Activated B cell treated with CpG ODN at 0.5 μM for 24 hours (primary cell): ENCODE measurements at places on chromosomes 3 and 15.

DNA sequence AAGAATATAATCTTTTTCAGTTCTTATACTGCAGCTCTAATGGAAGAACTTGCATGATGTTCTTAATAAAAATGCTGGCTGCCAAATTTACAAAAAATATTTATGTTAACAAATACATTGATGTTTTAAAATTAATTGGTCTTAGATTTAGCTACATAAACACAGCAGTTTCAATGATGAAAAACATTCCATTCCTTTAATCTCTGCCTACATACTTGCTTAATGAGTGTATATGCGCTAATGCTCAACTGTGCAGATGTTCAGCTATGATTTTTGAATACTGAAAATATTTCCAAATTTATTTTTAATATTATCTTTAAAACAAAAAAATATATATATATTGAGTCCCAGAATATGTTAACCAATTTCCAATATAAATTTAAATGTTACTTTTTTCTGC lies 867.4 kb downstream of the ROBO1 start:
- no peaks in the 10 kb centered on the region for H3K27me3 ChIP-seq
- DNase-seq = no peak
- no peaks in the 10 kb centered on the region for H3K4me1 ChIP-seq
- no peak overlapping the region for H3K27ac ChIP-seq
- H3K36me3 ChIP-seq = no peaks in the 10 kb centered on the region
- no peak overlapping the region for H3K4me3 ChIP-seq

DNA sequence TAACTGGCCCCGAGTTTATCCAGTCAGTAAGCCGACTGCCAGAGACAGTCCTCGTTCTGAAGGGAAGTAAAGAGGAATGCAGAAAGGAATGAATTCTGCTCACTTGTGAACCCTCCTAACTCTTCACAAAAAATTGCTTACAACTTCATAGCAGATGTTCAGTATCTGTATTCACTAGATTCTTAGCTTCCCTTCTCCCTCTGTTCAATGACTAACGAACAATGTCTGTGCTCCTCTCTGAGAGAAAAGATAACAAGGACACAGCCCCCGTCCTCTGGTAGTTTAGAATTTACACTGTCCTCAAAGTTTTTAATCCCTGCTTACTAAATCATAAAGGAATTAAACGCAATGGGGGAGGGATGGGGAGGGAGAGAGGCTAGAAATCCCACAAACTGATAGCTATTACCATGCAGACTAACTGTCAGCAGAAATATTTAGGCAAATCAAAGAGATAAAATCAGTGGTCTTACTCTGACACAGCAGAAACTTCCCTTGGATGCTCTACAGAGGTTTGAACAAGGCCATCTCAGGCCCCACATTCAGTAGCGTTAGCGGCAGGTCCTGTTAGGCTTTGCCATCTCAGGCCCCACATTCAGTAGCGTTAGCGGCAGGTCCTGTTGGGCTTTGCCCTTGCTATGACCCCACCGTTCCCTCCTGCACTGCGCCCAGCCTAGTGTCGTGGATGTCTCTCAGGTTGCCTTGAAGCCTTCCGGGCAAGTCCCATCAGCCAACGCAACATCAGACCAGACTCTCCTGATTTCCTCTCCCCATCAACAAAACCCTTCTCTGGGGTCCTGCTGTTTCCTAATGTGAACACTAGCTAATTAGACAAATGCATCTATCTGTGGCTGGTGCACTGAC lies 23.4 kb downstream of the NRROS start:
- DNase-seq = no peak
- no peaks in the 10 kb centered on the region for H3K27me3 ChIP-seq
- peaks cover 75% of the 10 kb centered on the region for H3K36me3 ChIP-seq
- H3K4me1 ChIP-seq = peaks cover 13% of the 10 kb centered on the region

- H3K4me1 ChIP-seq = no peaks in the 10 kb centered on the region
- H3K27me3 ChIP-seq = no peaks in the 10 kb centered on the region
- no peak for DNase-seq
- no peak overlapping the region for H3K27ac ChIP-seq
Observed at GRCh38 chr3:118485693-118486092, 549.0 kb downstream of the IGSF11 start.

DNA sequence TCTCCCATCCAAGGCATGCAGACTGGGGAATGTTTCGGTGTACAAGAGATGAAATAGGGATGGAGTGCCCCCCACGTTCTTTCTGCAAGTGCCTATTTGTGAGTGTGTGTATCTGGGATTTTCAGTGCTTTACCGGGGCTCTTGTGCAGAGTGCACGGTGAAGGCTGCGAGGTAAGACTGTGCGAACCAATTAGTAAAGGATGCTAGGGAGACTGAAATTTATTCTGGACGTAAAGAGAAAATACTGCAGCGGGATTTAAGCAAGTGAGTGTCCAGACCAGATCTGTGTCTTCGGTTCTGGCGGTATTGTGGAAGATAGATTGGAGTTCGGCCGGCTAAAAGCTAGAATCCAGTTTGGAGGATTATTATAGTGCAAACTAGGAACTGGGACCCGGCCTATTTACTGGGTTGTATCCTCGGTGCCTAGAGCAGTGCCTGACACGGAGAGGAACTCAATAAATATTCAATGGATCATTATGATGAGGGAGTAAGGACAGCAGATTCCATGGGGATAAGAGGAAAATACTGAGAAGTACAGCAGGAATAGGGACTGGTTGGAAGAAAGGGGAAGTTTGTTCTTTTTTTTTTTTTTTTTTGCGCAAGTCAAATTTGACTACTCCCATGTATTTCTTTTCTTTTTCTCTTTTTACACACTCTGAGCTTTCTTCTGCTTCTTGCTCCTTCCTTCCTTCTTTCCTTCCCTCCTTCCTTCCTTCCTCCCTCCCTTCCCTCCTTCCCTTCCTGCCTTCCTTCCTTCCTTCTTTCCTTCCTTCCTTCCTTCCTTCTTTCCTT lies 580 bp upstream of the MAGEF1 start:
- H3K4me3 ChIP-seq = peak overlapping the region; percentile 86
- H3K36me3 ChIP-seq = peaks cover 15% of the 10 kb centered on the region
- no peak for DNase-seq
- H3K27ac ChIP-seq = peak overlapping the region; percentile 87
- H3K4me1 ChIP-seq = peaks cover 30% of the 10 kb centered on the region

- no peak for DNase-seq
- peaks cover 15% of the 10 kb centered on the region for H3K27me3 ChIP-seq
- H3K4me3 ChIP-seq = no peak overlapping the region
- no peaks in the 10 kb centered on the region for H3K36me3 ChIP-seq
Observed at GRCh38 chr15:45729141-45729540, 94.3 kb downstream of the SQOR start.

DNA sequence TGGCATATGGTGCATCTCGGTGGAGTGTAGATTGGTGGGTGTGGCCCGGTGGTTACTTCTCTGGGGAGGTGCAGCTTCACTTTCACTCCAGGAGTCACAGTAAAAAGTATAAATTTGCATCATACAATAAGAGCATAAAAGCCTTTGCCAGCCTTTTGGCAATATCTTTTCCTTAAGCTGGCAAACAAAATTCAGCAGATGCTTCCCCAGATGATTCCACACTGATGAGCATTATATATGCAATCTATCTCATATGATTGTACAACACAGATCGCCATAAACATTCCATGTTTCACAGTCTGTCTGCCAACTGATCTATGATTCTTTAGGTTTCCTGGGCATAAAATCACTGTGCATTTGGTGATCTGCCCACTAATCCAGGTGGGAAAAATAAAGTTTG lies 120.2 kb upstream of the ALCAM start:
- H3K36me3 ChIP-seq = no peaks in the 10 kb centered on the region
- H3K27ac ChIP-seq = no peak overlapping the region
- no peak overlapping the region for H3K4me3 ChIP-seq
- DNase-seq = no peak
- H3K27me3 ChIP-seq = no peaks in the 10 kb centered on the region

DNA sequence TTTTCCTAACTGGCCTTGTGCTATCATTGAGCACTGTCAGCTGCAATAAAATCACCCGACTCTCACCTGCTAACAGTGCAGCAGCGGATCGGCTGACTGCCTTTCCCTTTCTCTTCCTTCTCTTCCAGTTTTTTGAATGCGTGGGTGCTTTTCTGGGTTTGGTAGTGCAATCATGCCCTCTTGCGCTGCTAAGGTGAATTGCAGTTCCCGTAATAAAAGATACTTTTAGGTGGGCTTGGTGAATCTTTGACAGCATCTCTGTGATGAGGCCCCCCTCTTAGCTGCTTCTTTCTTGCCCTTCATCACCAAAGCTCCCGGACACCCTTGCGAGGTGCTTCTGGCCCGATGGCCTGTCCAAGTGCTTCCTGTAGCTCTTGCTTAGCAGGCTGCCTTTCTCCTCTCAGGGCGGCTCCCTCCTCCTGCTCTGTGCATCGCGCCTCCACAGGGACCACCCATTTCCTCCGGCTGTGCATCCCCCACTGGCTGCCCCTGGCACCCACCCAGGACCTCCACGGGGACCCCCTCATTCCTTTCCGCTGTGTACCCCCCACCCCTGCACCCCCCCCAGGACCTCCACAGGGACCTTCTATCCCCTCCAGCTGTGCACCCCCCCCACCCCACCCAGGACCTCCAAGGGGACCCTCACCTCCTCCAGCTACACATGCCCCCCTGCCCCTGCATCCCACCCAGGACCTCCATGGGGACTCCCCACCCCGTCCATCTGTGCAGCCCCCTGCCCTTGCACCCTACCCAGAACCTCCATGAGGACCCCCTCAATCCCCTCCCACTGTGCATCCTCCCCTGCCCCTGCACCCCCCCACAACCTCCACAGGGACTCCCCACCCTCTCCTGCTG lies 50.8 kb upstream of the RPL32 start:
- peaks cover 15% of the 10 kb centered on the region for H3K4me1 ChIP-seq
- DNase-seq = no peak
- peaks cover 3% of the 10 kb centered on the region for H3K27me3 ChIP-seq
- no peak overlapping the region for H3K4me3 ChIP-seq

GRCh38 chr15:75230016-75230343 lies 28.2 kb upstream of the GOLGA6C start:
- H3K4me1 ChIP-seq = peaks cover 2% of the 10 kb centered on the region
- peak; percentile 7 for DNase-seq
- no peak overlapping the region for H3K4me3 ChIP-seq
- H3K36me3 ChIP-seq = no peaks in the 10 kb centered on the region
- H3K27me3 ChIP-seq = peaks cover 27% of the 10 kb centered on the region

GRCh38 chr3:149541091-149541491 lies 66.6 kb downstream of the TM4SF4 start:
- H3K4me1 ChIP-seq = no peaks in the 10 kb centered on the region
- no peaks in the 10 kb centered on the region for H3K36me3 ChIP-seq
- H3K27me3 ChIP-seq = peaks cover 6% of the 10 kb centered on the region
- no peak for DNase-seq
- H3K27ac ChIP-seq = no peak overlapping the region
- H3K4me3 ChIP-seq = no peak overlapping the region

GRCh38 chr3:67692621-67693020 lies 38.2 kb upstream of the SUCLG2 start:
- no peak overlapping the region for H3K4me3 ChIP-seq
- no peaks in the 10 kb centered on the region for H3K36me3 ChIP-seq
- peaks cover 4% of the 10 kb centered on the region for H3K27me3 ChIP-seq
- H3K4me1 ChIP-seq = peaks cover 12% of the 10 kb centered on the region

GRCh38 chr3:188322135-188322887 lies 168.4 kb downstream of the LPP start:
- H3K4me1 ChIP-seq = peaks cover 54% of the 10 kb centered on the region
- no peaks in the 10 kb centered on the region for H3K27me3 ChIP-seq
- H3K27ac ChIP-seq = peak overlapping the region; percentile 50
- no peak overlapping the region for H3K4me3 ChIP-seq

DNA sequence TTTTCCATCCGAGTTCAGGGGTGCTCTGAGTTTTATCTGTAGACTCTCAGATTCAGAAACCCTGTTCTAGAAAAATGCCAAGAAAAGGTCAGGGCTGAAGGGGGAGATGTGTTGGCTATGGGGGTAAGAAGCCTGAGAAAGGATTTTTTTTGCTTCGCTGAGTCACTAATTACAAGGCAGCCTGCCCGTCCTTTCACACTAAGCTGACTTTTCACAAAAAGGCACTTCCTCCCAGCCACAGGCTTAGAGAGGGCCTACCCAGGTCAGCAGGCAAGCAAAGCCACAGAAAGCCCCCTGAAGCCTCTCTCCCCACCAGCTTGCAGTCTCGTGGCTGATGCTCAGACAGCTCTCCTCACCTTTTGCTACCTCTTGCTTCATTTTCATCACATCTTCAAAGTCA lies 192.6 kb upstream of the PRICKLE2 start:
- H3K27me3 ChIP-seq = peaks cover 6% of the 10 kb centered on the region
- no peak overlapping the region for H3K27ac ChIP-seq
- H3K4me3 ChIP-seq = no peak overlapping the region
- H3K36me3 ChIP-seq = no peaks in the 10 kb centered on the region
- H3K4me1 ChIP-seq = no peaks in the 10 kb centered on the region

GRCh38 chr3:77038930-77039605 lies 831 bp upstream of the ROBO2 start:
- no peak overlapping the region for H3K4me3 ChIP-seq
- no peak for DNase-seq
- no peaks in the 10 kb centered on the region for H3K4me1 ChIP-seq
- H3K36me3 ChIP-seq = no peaks in the 10 kb centered on the region
- H3K27me3 ChIP-seq = peaks cover 30% of the 10 kb centered on the region
- H3K27ac ChIP-seq = no peak overlapping the region

DNA sequence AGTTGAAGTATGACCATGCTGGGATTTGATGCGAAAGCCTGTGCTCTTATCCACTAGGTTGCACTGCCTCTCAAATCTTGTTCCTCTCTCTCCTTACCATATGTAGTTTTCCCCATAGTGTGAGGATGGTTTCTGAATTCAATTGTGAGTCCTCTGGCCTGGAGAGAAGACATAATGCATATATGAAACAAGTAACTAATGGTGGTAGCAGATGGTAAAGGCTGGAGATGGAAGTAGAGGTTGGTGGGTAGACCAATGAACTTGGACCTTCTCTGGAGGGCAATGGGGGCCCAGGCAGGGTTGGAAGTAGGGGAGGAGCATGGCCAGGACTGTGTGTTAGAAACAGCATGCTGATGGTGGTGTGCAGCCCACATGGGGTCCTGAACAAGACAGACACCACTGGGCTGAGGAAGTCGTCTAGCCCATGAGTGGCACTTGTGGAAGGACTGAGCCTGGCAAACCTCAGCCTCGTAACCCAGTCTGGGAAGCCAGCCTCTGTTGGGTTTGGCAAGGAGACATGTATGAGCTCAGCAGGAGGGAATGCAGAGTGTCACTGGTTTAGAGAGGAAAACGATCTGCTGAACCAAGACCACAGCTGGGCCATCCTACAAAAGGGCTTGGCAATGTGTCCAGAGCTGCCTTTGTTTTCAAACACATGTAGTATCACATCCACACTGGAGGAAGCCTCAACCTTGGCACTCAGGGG lies 18.5 kb upstream of the LMCD1 start:
- DNase-seq = no peak
- H3K27ac ChIP-seq = no peak overlapping the region
- no peaks in the 10 kb centered on the region for H3K36me3 ChIP-seq
- no peaks in the 10 kb centered on the region for H3K27me3 ChIP-seq
- no peaks in the 10 kb centered on the region for H3K4me1 ChIP-seq

DNA sequence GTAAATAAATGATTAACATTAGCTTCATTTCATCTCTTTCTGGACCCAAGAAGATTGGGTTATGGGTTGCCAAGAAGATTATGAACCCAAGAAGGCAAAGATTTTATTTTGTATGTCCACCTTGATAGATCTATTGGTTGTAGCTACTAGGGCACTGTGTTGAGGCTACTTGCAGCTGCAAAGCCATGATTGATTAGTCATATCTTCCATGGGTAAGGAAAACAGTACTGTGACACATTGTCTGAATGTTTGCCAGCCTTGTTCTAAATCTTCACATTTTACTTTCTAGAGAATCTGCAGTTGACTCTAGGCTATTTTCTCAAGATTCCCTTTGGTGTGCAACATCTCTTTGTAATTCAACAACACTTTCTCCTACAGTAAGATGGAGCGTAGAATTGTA lies 229.2 kb upstream of the KCNH8 start:
- no peaks in the 10 kb centered on the region for H3K27me3 ChIP-seq
- DNase-seq = no peak
- H3K36me3 ChIP-seq = no peaks in the 10 kb centered on the region
- H3K4me3 ChIP-seq = no peak overlapping the region
- H3K27ac ChIP-seq = no peak overlapping the region
- H3K4me1 ChIP-seq = no peaks in the 10 kb centered on the region
